Pulmonary artery endothelial cell (primary cell): ENCODE measurements at places on chromosomes 5 and 9. TPM values are rescaled to one million over a fixed set of nuclear protein-coding genes. Genes with fewer than 3 reads are reported as not detected.

DNA sequence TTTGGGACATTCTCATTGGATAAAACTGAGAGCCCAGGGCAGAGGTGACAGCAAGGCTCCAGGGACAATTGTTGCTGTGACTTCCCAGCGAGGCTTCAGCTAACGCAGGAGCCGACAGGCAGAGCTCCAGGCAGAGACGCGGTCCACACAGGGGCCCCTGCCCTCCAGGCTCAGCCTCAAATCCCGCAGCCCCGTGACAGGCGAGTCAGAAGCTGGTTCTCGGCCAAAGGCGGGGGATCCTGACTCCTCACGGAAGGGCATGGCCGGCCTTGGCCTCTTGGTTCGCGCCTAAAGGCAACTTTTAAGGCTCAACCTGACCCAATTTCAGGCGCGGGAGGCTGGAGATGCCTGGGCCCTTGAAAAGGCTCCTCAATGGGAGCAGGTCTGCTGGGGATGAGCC, 21.3 kb downstream of the SLC12A7 start:
- no peak for DNase-seq

The GABBR2 gene
- 13.7 and 23.3 TPM in 2 replicates for total RNA-seq

DNA sequence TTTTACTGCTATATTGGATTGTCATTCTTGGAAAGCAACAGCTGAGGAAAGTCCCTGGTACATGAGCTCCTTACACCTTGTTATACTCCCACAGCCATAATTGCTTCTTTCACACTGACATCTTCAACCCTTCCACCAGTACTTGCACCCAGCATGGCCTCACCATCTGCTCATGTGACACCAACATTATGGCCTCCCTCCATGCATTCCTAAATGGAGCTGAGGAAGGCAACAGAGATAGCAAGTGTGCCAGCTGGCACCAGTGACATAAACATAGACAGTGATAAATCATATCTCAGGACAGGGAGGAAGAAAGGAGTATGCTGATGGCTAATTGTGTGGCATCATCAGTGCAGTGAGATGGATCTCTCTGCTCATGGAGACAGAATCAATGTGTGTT, 119.5 kb downstream of the BAAT start:
- DNase-seq, result no peak

DNA sequence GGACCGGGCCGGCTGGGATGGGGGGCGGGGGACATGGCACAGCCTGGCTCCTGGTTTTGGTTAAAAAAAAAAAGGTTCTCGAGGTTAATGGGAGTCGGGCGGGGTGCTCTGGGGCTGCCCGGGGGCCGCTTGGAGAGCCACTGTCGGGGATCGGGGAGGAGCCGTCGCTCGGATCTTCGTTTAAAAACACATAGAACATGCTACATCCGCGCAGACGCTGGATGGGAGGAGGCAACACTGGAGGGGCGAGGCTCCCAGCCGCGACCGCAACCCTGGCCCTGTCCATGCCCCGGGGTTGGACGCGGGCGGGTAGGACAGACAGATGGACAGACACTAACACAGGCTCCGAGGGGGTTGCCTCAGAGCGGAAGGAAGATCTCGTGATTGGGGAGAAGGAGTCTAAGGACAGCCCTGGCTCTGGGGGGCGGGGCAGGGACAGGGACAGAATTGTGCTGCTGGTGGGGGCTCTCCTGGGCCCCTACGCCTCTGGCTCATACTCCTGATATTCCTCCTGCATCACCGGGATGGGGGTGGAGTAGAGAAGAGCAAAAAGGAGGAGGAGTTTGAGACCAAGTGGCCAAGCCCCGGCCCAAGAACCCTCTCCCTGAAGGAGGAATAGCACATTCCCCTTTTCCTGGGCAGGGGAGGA, 9.9 kb downstream of the SNCB start:
- DNase-seq, result no peak

GRCh38 chr9:25260046-25260445, 418.2 kb downstream of the TUSC1 start:
- no peak for DNase-seq

DNA sequence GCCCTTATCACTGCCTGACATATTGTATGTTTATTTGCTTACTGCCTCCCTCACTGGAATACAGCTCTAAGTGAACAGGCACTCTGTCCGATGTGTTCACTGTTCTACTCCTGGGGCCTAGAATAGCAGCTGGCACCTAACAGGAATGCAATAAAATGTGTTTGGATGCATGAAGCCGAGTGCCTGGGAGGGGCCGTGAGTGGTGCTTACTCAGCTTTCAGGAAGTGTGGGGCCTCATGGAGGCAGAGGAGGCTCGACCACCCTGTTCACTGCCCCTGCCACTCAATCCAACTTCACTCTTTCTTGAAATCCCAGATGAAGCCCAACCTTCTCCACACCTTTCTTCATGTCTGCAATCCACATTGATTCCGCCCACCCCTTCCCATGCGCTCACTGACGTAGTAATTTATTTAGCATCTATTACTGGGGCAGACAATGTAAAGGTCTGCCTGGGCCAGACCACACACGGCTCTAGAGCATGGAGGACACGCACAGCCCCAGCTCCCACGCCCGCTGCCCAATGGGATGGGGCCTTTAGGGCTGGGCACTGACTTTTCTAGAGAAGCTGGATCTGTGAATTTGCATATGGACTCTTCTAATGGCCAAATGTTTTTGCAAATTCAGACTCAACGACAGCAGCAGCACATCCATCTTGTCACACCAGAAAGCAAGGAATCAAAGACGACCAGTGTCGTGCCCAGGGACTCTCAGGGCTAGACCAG, 21.3 kb downstream of the TBC1D9B start:
- DNase-seq, result no peak

DNA sequence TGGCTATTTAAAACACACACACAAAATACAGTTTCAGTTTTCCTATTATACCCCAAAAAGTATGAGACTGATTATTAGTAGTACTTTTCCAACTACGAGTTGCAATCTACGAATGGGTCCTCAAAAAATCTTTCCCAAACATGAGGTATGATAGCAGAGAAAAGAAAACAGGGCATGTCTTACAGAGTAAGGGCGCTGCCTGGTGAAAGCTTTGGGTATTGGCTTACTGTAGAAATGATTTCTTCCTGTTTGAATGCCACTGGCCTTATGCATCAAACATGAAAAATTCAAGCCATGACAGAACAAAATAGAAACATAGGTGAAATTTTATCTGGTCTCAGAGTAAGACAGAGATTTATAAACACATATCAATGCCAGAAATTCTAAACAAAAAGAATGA, 448.0 kb downstream of the SPOCK1 start:
- no peak for DNase-seq

- no peak for DNase-seq
These were observed 47.6 kb downstream of the RGS3 start for GRCh38 chr9:113511047-113511521.

DNA sequence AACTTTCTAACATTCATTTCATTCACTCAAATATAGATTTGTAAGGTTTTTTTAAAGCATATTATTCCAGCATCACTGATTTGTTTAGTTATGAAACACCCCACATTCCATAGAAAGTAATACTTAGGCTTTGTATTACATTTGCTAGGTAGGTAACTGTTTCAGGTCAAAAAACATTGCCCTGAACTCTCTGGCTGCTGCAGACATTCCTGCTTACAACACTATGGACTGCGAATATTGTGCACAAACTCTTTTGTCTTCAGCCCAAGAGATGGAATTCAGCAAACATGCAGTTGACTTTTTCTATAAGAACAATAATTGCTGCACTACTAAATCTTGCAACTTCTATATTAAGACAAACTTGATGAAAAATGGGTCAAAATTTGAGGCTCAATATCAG, 301.0 kb downstream of the ARL15 start:
- DNase-seq, result no peak

The ALDH1A1 gene
- 130 and 699 TPM in 2 replicates for total RNA-seq

- DNase-seq, result no peak
These were observed 172.3 kb downstream of the CACNA1B start for GRCh38 chr9:138049779-138050471.

- DNase-seq, result no peak
These were observed 403.3 kb upstream of the PTPRD start for GRCh38 chr9:11016081-11016480.

DNA sequence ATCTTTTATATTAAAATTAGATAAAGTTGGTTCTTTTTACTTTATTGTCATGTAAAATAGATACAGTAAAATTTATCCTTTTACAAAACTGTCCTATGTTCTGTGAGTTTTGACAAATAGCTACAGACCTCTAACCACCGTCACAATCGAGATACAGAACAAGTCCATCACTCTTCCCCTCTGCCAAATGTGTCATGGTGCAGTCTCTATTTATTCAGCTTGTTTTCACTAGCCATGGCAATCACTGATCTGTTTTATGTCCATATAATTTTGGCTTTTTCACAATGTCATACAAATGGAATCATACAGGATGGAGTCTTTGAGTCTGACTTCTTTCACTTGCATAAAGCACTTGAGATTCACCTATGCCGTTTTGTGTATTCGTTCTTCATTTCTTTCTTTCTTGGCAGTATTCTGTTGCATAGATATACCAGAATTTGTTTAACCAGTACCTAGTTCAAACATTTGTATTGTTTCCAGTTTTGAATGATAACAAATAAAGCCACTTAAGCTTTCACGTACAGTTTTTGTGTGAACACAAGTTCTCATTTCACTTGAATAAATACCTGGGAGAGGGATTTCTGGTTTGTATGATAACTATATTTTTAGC, 273.2 kb upstream of the MPDZ start:
- no peak for DNase-seq

The ARID3C gene
- total RNA-seq, result 0.07 and 0.13 TPM in 2 replicates

The KCNMB1 gene
- total RNA-seq, result 0.35 and 0.86 TPM in 2 replicates

DNA sequence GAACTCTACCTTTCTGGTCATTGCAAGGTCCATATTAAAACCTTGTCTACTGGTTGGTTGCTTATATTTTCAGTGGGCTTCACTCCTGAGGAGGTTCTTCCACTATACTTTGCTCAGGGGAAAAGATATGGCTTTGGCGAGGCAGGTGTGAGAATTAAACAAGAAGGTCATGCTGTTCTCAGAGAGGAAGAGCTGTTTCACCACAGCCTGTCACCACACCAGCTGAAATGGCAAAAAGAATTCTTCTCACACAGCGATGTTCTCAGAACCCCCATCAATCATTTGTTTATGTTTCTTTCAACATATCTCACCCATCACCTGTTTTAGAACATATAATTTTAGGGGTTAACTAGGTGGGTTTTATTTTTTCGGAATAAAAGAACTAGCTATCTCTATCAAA, 38.6 kb downstream of the CAPSL start:
- no peak for DNase-seq

The EXD3 gene
- total RNA-seq, result 14.2 and 24.3 TPM in 2 replicates

DNA sequence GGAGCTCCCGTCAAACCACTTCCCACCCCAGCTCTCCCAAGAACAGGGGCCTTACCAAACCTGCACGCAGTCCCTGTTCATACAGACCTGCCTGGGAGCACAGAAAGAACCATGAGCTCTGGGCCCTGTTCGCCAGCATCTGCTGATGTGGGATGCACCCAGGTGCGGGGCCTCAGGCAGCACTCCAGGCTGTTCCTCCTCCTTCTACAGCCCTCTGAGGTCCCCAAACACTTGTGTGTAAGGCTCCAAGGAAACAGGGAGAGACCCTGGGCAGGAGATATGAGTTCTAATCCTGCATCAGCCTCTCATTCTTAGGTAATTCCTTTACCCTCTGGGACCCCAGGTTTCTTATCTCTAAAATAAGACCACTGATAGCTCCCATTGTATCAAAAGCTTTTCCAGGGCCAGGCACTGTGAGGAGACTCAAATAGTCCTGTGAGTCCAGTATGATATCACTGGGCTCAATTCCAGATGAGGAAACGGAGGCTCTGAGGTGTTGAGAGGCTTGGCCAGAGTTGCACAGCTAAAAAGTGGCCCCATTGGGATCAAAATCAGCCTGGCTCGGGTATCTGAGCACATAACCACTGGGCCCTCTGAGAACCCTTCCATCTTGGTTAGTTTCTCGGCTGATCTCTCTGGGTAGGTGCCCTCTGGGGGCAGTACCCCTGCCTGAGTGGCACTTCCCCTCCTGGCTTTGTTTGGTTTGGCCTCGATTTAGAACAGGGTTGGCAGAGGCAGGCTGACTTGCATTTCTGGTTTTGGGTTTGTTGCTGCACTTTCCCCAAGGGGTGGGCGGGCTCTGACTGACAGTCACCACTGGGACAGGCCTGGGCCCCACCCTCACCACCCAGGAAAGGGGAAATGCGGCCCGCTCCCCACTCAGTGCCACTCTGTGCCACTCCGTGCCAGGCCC, 116.8 kb downstream of the RGS3 start:
- no peak for DNase-seq

- DNase-seq, result no peak
These were observed 8.8 kb downstream of the TENT4A start for GRCh38 chr5:6722015-6722414.

DNA sequence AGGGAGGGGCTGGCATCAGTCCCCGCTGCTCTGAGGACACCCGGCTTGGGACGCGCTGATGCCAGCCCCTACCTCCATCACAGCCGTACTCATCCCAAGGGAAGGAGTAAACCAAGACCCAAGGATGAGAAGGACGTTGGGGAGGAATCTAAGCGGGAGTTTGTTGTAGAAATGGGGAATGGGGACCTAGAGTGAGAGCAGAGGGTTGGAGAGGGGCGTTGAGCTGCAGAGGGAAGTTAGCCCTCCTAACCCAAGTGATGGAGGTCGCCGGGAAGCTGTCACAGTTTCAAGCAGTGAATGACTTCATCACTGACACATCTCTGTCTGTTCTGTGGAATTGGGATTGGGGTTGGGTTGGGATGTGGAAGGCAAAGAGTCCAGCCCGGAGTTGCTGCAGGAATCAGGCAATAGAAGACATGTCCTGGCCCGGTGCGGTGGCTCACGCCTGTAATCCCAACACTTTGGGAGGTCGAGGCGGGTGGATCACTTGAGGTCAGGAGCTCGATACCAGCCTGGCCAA, 759 bp upstream of the SUSD1 start:
- DNase-seq, result no peak

DNA sequence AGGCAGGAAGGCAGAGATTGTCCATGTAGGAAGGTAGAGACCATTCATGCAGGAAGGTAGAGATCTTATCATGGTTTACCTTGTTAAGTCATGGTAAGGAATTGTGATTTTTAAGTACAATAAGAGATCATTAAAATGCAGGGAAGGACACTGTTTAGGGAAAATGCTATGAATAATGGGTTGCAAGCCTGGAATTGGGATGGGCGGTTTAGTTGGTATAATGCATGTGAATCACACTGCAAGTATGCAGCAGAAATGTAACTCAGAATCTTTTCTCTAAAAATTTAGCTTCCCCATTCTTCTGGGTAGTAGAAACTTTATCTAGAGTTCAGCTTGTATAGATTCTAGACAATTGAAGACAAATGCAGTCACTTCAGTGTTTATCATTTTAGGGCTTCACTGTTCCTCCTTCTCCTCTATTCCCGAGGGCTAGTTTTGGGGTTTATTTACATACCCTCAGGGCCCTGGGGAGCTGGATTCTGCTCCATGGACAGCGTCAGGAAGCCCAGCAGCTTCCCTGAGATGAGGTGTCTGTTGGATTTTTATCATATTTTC, 212.0 kb downstream of the SREK1 start:
- DNase-seq, result no peak

The MAPKAP1 gene
- total RNA-seq, result 81.3 and 90.1 TPM in 2 replicates
